Activated CD8-positive, alpha-beta T cell treated with anti-CD3 and anti-CD28 coated beads, Interleukin-2, amount 10 ng/mL, durations not matched to agents 7 days and 5 days (primary cell): ENCODE measurements at places on chromosomes 7 and 10.

DNA sequence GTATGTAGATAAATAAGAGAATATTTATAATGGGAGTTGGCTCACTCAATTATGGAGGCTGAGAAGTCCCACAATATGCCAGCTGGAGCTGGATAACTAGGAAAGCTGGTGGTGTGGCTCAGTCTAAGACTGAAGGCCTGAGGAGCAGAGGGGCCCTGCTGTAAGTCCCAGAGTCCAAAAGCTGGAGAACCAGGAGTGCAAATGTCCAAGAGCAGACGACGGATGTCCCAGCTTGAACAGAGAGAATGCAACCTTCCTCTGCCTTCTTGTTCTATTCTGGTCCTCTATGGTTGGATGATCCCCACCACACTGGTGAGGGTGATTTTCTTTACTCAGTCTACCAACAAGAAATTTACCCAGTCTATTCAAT, 13.2 kb downstream of the IL2RA start:
- peak; percentile 20 for DNase-seq

DNA sequence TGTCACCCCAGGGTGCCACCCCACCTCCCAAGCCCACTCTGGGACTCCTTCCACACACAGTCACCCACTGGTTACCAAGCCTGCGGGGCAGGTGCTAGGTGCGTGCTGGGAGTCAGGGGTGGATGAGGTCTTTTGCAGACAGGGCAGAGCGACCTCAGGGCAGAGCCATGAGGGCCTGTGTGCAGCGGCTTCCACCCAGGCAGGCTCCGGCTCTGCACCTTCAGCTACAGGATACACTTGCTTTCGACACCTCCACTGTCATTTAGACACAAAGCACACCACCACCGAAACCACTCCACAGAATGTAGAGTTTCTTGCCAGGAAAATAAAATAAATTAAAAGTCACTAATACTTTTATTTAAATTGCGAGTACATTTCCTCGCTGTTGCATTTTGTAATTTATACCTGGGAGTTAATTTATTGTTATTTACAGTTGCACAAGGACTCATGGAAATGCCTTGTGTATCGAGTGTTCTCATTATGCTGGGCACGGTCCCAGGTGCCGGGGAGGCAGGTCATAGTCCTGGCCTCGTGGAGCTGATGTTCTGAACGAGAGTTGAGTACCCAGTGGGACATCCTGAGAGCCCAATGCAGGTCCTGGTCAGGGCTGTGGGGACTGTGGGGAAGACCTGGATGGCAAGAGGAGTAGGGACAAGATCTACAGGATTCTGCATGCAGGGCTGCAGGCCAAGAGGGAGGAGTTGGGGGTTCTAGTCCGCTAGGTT, 127.8 kb downstream of the CUX1 start:
- DNase-seq = no peak

DNA sequence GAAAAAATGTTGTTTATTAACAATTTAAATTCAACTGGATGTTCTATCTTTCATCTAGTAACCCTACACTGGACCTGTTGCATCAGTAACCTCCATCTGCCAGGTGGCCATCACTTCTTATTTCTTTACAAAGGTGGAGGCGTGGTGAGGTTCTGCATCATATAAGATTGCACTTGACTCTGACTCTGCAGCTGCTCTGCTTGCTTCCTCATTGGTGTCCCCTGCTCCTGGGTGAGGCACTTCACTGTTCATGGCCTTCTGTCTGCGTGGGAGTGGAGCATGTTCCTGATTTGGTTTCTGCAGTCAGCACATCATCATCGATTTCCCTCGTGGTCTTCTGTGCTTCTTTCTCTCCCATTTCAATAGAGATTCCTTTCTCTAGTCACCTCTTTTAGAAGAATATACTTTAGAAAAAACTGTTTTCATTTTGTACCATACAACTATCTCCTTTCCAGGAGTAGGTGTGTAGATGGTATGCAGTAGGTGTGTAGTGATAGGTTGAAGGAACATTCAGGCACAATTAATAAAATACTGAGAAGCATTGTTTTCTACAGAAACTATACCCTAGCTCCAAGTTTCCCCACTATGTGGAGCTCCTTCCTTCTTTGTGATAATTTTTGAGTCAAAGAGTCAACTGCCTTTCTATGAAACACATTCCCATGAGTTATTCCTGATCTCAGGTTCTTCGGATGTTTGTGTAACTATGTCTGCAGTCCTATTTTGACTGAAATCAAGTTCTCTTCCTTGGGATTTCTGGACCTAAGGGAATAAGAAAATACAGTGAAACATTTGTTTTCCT, 231.7 kb upstream of the CNTNAP2 start:
- no peak for DNase-seq

DNA sequence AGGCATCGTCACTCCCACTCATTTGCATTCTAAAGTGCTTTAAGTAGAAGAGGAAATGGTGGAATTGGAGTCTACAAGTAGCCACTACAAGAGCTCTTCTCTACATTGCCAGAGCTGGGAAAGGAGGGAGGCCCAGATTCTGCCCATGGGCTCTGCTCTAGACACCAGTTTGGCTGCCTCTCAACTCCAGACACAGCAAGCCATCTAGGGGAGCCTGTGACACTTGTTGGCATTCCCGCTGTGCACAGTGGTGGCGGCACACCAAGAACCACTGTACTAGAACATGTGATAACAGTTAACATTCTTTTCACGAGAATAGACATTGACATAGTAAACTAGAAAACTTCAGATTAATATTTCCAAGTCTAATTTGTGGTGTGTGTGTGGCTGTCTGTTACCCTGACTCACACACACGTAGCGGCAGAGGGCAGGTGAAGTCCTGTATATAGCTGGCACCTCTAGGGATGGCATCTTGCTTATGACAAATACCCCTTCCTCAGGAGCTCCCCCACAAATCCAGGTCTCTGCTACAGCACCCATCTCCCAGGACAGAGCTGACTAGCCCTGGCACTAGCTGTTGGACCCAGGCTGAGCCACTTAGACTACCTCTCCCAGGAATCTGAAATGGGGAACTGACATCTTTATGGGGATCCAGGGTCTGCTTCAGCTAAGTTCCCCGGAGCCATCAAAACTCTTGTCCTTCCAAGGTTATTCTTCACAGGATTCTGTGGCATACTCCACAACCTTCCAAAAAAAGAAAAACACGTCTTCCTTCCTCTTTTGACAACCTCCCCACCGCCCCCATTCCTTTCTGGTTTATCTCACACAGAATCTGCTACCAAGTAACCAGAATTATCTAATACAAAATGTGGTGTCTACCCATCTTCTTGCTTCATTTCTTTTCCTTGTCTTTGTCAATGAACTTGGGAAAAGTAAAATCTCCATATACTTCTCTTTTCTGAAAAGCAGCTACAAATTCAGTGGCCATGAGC, 54.7 kb upstream of the MRLN start:
- DNase-seq = no peak

- no peak for DNase-seq
Observed at GRCh38 chr10:76436981-76437380, 1005.6 kb downstream of the LRMDA start.
